AG04450 (cell line): ENCODE measurements at places on chromosomes 11 and 22. TPM values are rescaled to one million over a fixed set of nuclear protein-coding genes. Genes with fewer than 3 reads are reported as not detected.

Gene FGF19
- polyA plus RNA-seq, result not detected in 2 replicates

Gene C22orf42
- polyA plus RNA-seq, result not detected in 2 replicates

- DNase-seq, result no peak
Measured at GRCh38 chr11:31443802-31444201, 65.6 kb downstream of the IMMP1L start.

Gene CASP12
- polyA plus RNA-seq, result 0.25 and 0.38 TPM in 2 replicates

DNA sequence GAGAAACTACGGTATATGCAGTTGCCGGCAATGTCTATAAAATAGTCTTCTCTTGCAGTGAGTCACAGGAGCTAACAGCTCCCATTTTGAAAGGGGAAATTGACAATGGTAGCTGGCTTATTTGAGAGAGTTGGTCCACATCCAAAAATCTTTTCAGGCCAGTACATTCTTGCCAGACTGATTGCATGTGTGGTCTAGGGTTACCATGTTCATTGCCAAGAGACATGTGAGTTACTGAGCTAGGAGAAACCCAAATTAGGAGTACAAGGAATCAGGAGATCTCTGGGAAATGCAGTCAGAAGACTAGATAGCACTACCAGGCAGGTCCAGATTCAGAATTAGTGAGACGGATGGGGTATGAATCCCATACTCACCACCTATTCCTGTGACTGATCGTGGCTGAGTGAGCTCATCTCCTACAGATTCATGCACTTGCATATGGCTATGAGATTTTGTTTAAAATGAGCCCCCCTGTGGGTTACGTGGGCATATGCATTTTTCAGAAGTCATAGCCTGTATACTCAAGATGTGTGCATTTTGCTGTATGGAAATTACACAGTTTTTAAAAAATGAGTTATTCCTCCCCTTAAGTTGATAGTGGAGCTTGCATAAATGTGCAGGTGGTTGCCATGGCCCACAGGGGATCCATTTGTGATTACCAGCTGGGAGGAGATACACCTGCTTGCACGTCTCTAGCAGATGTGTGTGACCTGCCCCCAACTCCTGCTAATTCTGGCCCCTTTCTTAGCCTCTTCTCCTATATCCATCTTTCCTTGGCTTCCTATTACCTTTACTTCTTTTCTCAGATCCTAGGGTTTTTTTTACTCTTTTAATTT is 102.7 kb downstream of the COMMD9 start:
- peak; percentile 61 for DNase-seq

Gene VWCE
- polyA plus RNA-seq, result 1.4 and 1.7 TPM in 2 replicates

- no peak for DNase-seq
Measured at GRCh38 chr11:63985812-63986155, 454 bp upstream of the OTUB1 start.

Gene PIWIL4
- polyA plus RNA-seq, result 1.0 and 1.1 TPM in 2 replicates

Gene OR5A1
- not detected in 2 replicates for polyA plus RNA-seq

Gene JAM3
- 66.2 and 79.6 TPM in 2 replicates for polyA plus RNA-seq
